ENCODE measurements at places on chromosomes 1 and 21.

DNA sequence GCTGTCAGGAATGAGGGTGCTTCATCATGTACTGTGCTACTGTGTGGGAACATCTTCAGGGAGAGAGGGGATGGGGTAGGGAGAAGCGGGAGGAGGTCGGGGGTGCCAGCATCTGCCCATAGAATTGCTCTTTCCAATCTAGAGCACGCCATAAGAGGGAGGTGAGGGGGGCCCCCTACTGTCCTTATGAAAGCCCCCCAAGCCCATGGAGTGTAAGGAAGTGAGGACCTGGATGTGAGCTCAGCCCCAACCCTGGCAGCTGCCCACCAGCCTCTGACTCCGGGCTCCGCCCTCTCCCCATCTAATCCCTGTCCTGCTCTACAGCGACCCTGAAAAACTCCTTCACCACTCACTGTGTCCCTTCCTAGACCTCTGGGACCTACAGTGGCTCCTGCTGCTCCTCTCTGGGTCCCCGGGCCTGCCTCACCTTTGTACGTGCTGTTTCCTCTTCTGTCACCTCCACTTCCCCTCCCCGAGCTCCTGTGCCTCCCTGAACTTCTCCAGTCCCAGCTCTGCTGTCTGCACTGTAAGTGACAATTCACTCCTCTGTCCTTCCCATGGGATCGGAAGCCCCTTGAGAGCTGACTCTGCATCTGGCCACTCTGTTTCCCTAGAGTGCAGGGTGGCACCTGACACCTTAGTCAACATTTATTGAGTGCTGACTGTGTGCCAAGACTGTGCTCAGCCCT, 269.4 kb downstream of the PTPRU start:
- no peak for DNase-seq

GRCh38 chr1:7426780-7427604, 344.1 kb upstream of the VAMP3 start:
- DNase-seq, result no peak

DNA sequence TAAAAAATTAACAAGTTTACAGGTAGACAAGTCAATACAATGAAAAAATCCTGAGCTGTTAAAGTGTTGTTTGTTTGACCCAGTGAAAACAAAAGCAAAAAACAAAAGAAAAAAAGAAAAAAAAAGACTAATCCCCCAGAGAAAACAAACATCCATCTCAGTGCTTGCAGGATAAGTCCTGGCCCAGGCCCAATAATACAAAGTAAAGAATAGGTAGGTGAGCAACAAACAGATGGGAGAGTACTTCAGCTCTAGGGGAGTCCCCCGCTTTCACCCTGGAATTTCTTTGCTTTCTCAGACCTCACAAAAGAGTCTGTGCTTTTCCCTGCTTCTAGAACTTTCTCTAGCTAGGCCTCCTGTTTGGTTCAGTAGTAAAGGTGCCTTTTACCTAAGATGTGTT, 70.3 kb downstream of the ABCA4 start:
- DNase-seq, result no peak

GRCh38 chr1:206006946-206007345, 3.8 kb upstream of the RAB7B start:
- no peak for DNase-seq

- DNase-seq, result no peak
Measured at GRCh38 chr1:184350573-184350972, 36.3 kb upstream of the C1orf21 start.

DNA sequence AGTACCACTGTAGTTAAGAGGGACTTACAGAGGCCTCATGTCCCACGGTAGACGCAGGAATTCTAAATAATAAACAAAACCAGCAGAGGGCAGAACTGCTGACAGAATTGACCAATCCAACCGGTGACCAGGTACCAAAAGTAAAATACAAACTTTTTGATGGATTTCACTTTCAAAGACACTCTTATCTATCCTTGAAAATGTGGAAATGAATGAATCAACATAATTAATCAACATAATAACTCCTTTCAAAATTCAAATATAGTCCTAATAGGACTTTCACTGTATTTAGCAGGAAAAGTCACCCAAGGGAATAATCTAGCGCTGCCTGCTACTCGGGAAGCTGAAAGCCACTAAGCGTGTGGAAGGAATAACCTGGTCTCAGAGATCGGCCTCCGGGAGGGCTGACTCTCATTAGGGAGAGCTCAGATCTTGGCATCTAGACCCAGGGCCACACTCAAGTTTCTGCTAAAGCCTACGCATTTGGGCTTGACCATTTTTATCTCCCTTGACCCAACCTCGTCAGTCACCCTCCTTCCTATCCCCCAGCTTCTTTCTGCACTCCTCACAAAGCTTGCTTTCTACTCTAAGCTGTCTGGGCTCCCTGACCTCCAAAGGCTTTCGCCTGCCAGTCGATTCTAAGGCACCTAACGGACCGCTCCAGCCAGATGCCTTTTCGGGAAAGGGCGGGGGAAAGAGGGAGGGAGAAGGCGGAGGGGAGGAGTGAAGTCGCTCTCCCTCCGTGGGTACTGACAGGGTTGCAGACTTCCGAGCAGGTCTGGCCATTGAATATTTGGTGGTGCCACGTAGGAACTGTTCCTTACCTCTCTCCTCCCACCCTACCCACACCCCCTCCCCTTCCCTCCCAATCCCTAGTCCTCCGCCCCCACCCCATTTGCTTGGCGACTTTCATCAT, 1.6 kb downstream of the COL11A1 start:
- no peak for DNase-seq

DNA sequence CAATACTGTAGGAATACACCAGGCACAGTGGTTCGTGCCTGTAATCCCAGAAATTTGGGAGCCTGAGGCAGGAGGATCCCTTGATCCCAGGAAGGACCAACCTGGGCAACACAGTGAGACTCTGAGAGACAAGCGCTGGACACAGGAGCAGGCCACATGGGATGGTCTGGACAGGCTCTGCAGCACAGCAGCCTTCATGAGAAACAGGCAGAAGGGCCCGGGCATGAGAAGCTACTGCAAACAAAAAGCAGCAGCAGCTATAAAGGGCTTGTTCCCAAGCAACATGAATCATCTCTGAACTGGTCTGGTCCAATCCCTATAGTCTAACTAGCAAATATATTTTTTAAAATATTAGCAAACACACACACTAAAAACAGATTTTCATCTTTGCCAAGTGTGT, 35.5 kb upstream of the SLAMF9 start:
- no peak for DNase-seq

GRCh38 chr1:94643819-94644218, 102.3 kb upstream of the F3 start:
- no peak for DNase-seq

DNA sequence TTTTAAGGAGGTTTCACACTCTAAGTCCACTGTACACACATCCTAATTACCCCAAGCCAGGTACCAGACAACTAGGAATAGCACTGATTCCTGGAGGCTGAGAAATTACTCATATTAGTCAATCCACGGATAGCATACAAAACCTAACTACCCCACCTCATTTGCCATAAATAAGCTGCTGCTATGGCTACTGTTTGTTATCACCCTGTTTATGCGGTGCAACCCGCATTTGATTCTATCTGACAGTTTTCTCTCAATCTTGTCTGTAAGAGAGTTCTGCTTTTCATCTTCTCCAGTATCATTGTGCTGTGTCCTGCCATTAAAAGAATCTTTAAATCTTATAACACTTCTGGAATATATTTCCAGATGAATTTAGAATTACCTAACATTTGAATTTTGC, 1496.5 kb downstream of the PLA2G4A start:
- no peak for DNase-seq

DNA sequence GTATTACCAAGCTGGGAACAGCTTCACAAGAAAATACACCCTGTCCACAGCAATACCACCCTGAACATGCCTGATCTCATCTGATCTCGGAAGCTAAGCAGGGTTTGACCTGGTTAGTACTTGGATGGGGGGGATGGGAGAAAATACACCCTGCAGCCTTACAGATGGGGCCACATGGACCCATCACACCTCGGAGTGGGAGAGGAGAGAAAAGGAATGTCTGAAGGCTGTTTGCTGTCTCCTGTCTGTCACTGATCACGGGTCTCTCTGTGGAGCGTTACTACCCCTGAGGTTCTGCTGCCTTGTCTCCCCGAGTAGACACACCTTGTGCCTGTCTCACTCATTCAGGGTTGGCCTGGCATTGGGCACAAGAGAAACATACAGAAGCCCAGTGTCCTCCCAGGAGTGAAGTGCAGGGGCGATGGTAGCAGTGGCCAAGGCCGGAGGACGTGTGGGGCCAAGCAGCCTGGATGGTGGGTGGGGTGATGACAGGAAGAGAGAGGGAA, 48.0 kb downstream of the TEX35 start:
- DNase-seq, result no peak

- no peak for DNase-seq
Measured at GRCh38 chr1:111618081-111618480, 1.5 kb upstream of the RAP1A start.

- no peak for DNase-seq
Measured at GRCh38 chr1:30727824-30728223, 4.4 kb upstream of the MATN1 start.

GRCh38 chr21:35336534-35336933, 287.4 kb upstream of the RUNX1 start:
- DNase-seq, result no peak

DNA sequence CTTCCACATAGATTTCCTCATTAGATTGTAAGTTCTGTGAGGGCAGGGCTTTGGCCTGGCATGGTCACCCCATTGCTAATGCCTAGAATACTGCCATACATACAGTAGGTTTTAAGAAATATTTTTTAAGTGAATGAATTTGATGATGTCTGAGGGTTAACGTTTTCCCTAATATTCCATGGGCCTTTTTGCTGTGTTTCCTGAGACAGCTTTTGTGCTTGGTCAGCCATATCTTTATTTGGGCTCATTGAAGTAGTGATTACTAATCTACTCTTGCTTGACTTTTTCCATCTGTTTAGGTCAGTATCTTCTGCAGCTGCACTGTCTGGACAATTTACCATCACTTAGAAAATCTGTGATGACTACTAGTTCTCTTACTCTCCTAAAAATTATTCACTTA, 3.5 kb downstream of the CDC42 start:
- DNase-seq, result no peak

DNA sequence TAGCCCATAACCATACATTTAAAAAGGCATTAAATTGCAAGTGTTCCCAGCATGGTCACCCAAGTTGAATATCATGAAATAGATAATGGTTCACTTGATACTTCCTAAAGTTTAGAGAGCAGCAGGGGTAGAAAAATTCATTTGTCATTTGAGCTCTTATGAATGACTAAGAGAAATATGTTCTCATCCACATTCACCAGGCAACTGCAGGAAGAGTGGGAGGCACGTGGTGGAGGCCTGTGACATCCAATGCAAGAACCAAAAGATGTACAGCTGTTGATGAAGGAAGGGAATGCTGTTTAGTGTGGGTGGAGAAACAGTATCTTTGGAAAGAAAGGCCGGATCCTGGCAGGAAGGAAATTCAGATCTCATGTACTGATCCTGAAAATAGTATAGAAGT, 473.1 kb downstream of the ADGRL2 start:
- no peak for DNase-seq

GRCh38 chr1:201513498-201514243, 6.7 kb upstream of the CSRP1 start:
- no peak for DNase-seq

DNA sequence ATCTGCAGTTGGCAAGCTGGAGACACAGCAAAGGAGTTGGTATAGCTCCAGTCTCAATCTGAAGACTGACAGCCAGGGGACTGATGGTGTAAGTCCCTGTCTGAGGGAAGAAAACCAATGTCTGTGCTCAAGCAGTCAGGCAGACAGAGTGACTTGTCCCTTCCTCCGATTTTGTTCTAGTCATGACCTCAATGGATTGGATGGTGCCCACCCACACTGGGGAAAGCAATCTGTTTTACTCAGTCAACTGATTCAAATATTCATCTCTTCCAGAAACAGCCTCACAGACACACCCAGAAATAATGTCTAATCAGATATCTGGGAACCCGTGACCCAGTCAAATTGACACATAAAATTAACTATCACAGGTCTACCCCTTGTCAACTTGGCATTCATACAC, 11.9 kb upstream of the MRPL39 start:
- DNase-seq, result no peak

GRCh38 chr1:182658055-182658454, 26.3 kb downstream of the RGS8 start:
- DNase-seq, result no peak

- DNase-seq, result no peak
Measured at GRCh38 chr1:235851939-235852338, 14.8 kb downstream of the LYST start.

- DNase-seq, result no peak
Measured at GRCh38 chr21:25283720-25284119, 323.6 kb downstream of the MRPL39 start.

GRCh38 chr1:204997591-204998355, 45.2 kb upstream of the CNTN2 start:
- DNase-seq, result no peak

DNA sequence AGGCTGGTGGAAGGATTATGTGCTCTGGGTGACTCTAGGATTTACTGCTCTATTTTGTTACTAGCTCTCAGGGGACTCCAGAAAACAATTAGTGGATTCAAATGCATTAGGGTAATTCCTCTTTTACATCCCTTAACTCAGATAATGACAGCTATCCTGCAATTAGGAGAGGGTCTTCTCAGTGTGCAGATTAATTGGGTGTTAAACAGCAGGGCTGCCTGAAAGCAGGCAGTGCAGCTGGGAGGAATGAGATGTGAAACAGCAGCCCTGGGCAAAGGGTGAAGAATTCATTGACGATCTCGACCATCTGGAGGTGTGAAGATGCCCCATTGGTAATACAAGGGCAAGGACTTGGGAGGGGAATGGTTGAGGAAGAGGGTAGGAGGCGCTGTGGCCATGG, 66.1 kb downstream of the HTR6 start:
- DNase-seq, result no peak

DNA sequence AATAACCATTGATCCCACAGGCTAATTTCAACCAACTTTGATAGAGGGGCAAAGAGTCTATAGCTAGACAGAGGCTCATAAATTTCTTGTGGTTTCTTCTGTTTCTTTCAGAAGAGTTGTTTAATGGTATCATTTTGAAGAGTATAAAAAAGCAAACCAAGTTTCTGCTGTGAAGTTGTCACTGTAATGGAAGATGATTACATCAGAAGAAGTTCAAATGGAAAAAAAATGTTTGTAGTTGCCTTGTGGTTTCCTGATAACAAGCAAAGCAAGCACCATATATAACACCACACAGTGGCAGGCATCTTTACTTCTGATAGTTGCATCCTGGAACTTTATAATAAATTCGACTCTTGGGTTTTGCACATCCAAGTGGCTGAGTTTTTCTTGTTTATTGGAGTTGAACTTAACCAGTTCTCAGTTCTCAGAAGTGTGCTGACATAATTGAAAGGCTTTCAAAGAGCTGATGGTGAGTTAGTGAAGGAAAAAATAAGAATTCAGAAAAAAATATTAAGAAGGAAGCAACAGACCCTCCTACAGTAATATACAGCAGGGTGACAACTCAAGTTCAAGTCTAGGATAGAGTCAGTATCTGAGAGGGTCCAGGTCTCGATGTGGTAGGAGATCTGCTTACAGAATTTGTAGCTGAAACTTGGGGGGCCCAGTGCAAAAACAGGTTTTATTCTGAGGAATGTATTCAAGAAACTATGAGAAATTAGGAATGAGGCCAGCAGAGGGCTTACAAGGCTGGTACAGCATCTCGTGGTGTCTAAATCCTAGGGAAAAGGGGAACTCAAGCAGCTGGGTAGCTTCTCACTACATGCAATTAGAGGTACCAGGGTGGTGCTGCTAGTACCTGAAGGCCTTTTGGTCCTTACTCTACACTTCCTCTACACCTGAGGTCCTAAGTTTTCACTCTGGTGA, 123.5 kb downstream of the CRB1 start:
- no peak for DNase-seq

- DNase-seq, result no peak
Measured at GRCh38 chr1:183670169-183670568, 17.1 kb upstream of the APOBEC4 start.
